ENCODE measurements at places on chromosomes 5 and 9.

DNA sequence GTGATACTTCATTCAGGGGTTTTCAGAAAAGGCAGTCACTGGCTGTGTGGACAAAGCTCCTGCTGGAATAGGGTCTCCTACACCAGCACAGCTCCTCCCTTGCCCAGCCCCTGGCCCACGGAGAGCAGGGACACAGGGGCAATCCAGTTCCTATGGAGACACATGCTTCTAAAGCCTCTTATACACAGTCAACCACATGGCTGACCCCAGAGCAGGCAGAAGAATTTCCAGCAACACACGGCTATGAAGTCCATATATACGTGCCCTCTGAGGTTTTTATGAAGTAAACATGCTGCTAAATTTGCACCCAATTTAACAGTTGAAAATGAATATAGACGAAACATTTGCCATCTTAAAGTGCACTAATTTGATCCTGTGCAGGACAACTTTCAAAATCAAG lies 19.4 kb downstream of the PSMB7 start:
- DNase-seq, result no peak

- no peak for DNase-seq
Measured at GRCh38 chr9:80954521-80954920, 734.8 kb downstream of the TLE1 start.

- DNase-seq, result no peak
Measured at GRCh38 chr9:13971966-13972655, 341.8 kb downstream of the NFIB start.

DNA sequence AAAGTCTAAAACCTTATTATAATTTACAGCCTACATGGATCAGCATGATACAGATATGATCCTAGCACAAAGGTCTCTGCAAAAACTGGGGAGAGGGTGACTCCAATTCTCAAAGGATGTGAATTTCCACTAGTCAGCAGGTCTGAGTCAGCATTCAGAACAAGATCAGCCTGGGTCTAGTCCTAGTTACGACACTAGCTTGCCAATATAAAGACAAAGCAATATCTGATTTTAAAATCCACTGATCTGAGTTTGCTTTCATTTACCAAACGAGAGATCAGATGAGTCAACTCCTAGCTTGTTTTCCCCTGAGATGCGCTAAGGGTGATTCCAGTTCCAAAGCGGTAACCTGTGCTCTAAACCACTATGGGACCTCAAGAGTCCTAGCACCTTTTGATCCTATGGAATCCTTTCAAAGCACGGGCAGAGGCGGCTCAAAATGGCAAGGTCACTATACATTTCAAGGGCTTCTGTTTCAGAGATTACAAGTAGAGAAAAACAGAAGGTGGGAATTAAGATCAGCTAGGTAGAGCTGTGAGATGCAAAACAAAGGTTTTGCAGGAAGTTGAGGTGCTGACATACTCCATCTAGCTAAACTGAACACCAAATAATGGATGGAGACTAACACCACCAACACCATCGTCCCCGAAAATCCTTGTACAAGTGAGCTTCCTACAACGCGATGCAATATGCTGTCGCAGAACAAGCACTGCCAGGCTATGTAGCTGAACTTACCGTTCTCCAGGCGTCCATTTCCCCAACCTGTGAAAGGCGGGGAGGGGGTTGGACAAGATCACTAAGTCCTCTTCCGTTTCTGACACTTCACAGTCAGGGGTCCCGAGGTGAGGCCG lies 906 bp downstream of the SLC25A51 start:
- DNase-seq, result no peak

GRCh38 chr9:124776954-124777648 lies at the start of gene OLFML2A:
Gene OLFML2A (plus strand): TSS chr9:124777133. CDS start chr9:124777271, 138 bp downstream.
- no peak for DNase-seq

DNA sequence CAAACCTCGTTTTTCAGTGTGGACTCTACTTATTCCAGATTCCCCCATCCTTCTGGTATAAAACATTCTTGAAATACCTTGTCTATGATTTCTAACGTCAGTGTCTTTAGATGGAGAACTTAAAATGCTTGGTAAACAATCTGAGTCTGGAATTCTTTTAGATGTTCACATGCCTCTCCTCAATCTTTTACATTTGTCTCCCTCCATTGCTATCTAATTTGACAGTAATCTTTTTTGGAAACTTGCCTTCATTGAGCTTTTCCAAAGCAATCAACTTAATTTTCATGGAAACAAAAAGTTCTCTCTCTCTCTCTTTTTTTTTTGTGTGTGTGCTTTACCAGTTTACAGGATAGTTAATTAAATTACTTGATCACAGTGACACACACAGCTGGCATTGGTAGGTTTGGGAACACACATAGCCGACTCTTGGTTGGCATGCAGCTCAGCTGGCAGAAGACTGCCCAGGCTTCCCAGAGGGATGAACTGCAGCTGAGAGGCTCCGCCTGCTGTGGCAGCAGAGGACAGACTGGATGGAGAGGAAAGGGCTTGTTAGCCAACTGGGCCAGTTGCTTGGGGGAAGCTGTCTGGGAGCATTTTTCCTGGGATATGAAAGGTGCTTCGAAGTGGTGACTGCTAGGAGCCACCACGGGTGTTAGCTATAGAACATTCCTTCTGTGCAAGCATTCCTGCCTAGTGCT lies 271.3 kb downstream of the ZSWIM6 start:
- DNase-seq, result no peak

- no peak for DNase-seq
Measured at GRCh38 chr9:121786543-121786948, 135.1 kb downstream of the DAB2IP start.

DNA sequence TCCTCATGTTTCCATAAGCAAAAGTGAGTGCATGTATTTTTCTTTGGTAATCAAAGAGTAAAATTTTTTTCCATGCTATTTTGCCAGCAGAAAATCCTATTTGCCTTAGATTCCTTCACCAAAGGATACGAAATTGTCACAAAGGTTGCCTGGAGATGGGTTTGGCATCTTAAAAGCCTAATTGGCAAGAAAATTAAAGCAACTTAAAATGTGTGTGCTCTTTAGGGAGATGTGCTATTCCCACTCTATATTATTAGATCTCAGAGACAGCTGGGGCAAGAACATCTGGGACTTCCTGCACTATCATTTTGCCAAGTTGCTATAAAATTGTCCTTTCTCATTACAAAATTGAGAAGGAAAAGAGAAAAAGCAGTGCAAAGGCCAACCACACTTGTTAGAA lies 146.1 kb downstream of the PLCXD3 start:
- no peak for DNase-seq

GRCh38 chr9:73116880-73117279 lies 34.8 kb upstream of the ANXA1 start:
- DNase-seq, result no peak

DNA sequence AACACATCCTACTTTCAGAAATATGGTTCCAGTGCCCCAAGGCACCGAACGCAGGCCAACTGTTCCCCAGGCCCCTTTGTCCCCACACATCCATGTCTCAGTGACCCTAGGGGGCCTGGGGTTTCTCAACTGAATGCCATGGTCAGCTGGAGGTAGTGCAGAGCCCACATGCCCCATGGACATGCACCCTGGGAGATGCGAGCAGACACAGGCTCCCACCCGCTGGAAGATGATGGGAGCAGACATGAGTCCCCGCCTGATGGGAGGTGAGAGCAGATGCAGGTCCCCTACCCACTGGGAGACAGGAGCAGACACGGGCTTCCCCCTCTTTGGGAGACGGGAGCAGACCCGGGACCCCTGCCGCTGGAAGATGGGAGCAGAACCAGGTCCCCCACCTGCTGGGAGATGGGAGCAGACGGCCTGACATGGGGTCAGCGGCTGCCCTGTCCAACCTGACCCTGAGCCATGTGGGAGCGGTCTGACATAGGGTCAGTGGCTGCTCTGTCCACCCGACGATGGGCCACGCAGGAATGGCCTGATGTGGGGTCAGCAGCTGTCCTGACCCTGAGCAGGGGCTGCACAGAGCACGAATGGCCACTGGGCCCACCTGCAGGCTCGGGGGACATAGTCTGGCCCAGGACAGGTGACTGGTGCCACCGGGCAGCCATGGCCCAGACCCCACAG lies 18.4 kb downstream of the ZDHHC11B start:
- DNase-seq, result no peak

- no peak for DNase-seq
Measured at GRCh38 chr9:89465726-89466308, 32.1 kb downstream of the SEMA4D start.

DNA sequence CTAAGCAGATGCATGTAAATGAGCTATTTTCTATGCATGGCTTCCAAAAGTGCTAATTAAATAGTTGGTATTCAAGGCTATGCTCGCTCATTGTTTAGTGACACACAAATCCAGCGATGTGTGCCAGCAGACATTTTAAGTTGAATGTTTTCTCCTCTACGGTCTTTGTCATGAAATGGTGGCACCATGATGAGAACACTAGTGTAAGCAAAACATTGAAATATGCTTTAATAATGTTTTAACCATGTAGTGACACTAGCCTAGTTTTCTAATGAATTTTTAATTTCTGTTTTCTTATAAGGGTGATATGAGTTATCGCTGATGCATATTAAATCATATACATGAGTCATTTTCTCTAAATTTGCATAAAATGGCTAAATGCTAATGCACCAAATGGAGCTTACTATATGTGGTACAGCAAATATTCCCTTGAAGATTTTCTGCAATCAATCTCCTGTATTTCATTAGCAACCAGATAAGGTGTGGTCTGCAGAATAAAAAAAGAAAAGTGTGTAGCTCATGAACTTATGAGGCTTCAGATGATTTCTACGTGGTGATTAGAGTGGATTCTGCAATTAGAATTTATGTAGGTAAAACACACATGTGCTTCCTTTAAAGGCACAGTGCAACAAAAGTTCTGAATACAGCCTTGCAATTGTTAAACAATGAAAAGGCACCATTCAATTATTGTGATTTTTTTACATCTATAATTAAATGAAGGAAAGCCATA lies 226.6 kb downstream of the MEF2C start:
- DNase-seq, result no peak

- DNase-seq, result no peak
Measured at GRCh38 chr5:134145041-134145757, 30.7 kb downstream of the TCF7 start.

DNA sequence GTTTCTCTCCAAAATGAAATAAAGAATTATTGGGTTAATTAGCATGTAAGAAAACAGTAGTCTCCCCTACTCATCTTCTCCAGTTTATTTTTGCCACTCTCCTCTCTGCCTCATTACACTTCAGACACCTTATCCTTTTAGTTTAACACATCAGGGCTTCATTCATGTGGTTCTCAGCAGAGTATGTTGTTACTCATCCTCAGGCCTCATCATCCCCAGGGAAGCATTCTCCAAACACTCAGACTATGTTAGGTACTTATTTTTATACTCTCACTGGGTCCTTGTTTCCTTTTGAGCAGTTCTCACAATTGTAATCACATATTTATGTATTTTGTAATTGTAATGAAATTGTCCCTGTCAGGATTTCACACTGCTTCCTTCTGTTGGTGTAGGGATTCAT lies 470.5 kb downstream of the PDE4D start:
- DNase-seq, result no peak

DNA sequence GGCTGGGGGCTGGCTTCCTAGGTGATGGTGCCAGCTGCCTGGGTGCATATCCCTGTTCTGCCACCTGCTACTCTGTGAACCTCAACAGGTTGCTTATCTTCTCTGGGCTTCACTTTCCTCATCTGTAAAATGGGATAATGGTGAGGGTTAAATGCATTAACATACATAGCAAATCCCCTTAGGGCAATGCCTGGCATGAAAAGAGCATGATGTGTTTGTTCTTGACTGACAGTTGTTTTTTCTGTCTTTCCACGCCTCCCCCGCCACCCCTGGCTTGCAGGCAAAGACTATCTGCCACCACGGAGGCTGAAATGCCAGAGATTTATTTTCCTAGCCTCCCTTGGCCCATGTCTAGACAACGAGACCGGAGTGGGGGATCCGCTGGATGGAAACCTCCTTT lies 280.5 kb downstream of the NSG2 start:
- DNase-seq, result no peak

DNA sequence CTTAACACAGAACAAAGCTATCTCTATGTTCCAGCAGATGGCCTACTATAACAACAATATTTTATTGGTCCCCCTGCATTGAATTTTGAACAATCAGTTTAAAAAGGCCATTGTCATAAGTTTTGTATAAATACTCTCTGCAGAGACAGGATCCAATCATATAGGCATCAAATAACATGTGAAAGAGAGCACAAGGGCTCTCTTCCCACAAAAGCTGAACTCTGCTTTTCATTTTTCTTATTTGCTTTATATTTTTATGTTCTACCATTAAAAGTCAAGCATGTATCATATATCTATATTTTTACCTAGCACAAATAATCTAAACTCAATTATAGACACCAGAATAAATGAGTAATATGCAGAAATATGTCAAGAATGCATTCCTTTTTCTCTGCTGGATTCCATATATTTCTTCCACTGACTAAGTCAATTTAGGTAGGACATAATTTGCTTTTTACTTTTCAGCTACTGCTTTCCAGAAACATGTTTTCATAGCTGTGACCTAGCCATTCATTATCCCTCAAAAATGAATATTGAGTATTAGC lies 143.6 kb downstream of the CDH9 start:
- no peak for DNase-seq

- DNase-seq, result no peak
Measured at GRCh38 chr5:170854566-170854965, 7.3 kb upstream of the RANBP17 start.

GRCh38 chr9:68919661-68920060 lies 94.3 kb downstream of the PRKACG start:
- no peak for DNase-seq

DNA sequence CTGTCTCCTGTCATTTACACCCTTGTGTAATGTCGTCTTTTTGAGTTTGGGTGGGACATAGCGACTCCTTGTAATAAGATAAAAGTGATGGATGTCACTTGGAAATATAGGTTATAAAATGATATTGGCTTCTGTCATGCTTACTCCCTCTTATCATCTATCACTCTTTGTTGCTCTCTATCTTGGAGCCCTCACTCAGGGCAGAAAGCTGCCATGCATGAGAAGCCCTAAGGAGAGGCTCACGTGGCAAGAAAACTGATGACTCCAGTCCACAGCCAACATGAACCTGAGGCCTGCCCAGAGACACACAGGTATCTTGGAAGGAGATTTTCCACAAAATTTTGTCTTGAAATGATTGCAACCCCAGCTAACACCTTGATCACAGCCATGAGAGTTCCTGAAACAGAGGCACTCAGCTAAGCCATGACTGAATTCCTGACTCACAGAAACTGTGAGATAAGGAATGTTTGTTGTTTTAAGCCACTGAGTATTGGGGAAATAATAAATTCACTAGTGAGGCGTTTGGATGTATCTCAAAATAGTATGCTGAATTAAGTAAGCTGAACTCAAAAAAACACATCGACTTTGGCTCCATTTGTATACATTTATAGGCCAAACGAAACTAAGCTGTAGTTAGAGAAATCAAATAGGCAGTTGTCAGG lies 216.7 kb downstream of the CDH18 start:
- no peak for DNase-seq

DNA sequence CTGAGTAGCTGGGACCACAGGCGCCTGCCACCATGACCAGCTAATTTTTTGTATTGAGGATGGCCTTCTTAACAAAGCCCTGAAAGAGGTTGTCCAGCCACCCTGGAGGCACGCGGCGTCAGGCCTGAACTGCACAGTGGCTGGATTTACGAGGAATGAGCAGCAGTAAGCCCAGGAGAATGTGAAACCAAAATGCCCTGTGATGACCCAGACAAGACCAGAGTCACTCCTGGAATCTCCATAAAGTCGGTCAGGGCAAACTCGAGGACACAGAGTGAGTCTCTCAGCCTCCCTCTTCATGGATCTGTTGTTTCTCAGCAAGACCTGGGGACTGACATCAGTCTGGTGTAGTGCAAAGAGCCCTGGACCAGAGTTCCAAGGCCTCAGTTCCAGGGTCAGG lies 53.2 kb upstream of the C5orf58 start:
- no peak for DNase-seq

Measured in NCI-H524 treated with DMSO at 0.1 percent for 48 hours (cell line).